ENCODE measurements at places on chromosomes 2 and 18.

GRCh38 chr2:196172951-196173350 lies 1.6 kb upstream of the STK17B start:
- no peak for DNase-seq

DNA sequence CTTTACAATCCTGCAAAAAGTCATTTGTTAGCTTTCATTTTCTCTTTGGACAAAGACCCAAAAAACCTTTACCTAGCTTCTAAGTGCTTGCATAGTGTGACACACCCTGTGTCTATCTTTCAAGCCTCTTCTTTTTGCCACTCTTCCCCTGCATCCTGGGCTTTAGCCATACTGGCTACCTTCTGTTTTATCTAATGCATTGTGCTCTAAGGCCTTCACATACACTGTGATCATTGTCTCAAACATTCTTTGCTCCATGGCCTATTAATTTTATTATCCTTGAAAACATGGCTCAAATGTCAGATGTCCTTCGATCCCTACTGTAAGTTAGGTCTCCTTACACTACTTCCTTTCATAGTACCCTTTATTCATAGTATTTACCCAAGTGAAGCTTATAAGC lies 84.4 kb downstream of the PIK3C3 start:
- no peak for DNase-seq

- no peak for DNase-seq
Observed at GRCh38 chr18:28706397-28706796, 529.5 kb upstream of the CDH2 start.

DNA sequence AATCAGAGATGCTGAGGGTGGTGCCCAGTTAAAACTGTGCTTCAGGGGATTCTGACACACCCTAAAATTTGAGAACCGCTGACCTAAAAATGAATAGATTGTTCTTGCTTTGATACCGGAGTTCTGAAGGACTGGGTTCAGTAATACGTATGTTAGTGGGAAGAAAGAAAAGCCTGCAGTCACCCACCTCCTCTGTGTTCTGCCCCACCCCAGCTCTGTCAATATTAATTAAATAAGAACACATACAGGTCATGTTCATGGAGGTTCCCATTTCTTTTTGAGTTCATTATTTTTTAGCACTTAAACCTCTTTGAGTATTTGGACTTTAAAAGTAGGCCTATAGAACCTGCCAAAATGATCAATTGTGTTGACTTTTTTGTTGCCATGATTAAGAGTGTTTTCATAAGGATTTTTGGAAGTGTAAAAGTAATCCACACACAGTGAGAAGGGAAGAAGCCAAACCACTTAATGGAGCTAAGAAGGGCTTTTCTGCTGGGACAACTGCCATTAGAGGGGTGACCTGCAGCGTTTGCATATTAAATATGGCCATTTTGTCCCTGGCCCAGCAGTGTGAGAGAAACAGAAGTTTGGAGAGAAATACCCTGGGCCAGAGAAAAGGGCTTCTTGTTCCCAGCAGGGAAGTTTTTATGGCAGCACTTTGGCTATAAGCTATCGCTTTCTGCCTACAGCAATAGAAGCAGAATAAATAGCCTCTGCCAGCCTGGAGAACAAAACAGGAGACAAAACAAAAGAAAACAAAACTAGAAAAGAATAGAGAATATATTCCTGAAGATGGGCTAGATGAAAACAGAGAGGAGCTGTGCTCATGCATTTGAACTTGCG lies 80.7 kb upstream of the RNF152 start:
- DNase-seq = no peak

DNA sequence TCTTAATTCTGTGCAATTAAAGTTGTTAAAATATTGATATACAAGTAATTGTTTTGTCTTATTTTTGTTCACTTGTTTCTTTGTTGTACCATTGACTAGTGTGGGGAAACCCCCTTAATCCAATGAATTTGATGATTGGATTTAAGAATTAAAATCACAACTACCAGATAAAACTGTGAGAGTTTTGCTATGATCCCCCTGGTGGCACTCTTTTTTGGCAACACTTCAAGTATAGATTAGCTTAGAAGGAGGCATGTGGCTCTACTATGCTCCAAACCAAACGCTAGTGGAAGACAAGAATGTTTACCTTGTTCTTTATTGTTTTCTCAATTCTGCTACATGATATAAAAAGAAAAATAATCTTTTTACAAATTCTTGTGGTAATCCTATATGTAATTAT lies 477.8 kb upstream of the ETAA1 start:
- no peak for DNase-seq

GRCh38 chr2:98819231-98819766 lies 88.4 kb upstream of the MGAT4A start:
- DNase-seq = no peak

DNA sequence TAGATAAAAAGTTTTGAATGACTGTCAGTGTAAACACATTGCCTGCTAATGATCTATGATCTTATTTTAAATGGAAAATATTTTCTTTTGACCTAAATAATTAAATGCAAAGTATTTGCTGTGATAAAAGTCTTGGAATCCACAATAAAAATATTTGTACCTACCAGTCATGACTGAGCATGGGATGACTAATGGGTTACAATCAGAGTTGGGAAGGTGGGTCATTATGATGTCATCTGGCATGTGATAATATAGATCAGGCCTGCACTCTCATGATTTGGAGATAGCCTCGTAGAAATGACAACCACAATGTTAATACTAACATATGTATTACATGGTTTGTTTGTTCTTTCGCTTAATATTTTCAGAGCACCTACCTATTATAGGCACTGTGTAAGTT lies 848.8 kb upstream of the KLHL29 start:
- DNase-seq = no peak

DNA sequence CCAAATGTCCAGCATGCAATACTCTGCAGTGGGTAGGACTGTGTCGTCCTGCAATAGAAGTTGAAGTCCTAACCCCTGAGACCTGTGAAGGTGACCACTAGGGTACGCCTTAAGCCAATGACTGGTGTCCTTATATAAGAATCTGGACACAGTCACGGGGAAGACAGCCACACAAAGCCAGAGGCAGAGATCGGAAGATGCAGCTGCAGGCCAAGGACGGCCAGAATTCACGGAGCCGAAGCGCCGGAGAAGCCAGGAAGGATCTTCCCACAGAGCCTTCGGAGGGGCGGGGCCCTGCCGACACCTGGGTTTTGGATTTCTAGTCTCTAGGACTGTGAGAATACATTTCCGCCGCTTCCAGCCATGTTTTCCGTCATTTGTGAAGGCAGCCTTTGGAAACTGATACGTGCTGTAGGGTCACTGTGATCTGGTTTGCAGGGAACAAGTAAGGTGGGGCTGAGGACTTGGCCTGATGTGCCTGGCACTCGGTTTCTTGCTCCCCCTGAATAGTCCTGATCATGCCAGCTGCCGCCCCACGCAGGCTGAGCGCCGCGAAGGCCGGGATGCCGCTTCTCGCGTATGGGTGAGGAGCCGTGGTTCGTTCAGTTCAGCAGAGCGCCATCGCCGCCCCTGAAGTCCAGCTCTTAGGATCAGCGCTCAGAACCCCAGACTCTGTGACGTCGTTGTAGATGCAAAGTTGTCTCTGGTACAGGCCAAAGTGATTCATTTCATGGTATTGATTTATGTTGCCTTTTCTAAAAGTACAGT lies 38.7 kb downstream of the PTGR3 start:
- no peak for DNase-seq

DNA sequence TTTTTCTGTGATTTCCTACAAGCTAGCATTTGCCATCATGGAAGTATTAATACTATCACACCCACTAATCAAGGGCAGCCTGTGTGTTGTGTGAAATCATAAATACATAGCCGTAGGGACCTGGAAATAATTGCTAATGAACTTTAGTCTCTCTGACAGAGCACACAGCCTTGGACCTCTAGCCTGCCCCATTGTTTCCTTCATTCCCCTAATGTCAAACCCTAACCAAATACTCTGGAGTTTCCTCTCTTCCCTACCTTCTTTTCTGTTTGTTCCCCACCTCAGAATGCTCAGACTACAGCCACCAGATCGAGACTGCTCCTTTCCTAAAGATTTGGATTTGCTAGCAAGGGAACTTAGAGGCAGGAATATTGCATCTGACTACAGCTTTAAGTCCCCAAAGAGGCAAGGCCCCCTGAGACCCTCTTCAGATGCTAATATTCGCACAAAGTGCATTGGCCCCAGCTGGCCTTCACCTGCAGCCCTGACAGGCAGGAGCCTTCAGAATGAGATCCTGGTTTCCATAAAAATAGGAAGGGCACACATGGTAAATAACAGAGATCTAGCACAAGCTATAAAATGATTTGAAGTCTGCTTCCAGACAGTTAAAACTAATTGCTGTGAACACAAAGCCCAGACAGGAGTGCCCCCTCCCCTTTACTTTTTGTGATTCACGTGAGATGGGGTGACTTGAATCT lies 279.2 kb upstream of the DCC start:
- DNase-seq = no peak

GRCh38 chr18:12637901-12638643 lies 19.8 kb downstream of the SPIRE1 start:
- DNase-seq = no peak

GRCh38 chr2:58098254-58099095 lies 51.9 kb downstream of the VRK2 start:
- DNase-seq = no peak

- DNase-seq = no peak
Observed at GRCh38 chr2:210315015-210315788, at the start of gene MYL1. Gene MYL1 (minus strand): TSS chr2:210315174. CDS start chr2:210315042, 132 bp downstream.

DNA sequence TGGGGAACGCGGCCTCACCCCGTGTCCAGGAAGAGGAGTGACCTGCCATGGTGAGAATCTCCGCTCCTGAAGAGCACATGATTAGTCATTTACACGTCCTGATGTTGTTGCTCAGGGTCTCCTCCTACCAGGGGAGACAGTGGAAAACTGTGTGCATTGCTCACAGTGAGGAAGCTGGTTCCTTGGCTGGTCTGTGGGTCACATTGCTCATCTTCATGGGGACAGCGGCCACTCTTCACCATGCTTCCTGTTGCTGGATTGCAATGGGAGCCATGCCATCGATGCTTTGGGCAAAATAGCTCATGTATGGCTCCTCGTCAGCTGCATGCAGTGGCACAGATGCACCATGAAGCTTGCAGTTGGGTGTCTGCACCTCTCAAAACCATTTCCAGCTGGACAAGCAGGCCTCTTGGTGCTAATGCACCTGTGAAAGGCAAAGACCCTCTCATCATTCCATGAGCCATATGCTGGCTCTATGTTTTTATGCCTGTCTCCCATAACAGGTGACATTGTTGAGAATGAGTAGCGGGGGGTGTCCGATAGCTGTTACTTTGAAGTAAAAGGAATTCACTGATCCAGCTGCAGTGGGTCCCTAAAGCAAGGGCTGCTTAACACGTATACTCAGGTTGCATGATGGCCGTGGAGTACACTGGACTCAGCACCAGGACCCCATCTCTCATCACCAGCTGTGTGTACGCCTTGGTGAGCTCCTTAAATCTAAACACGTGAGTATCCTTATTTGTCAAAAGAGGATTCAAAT lies 135.0 kb upstream of the ALKAL2 start:
- DNase-seq = no peak

GRCh38 chr18:53991202-53991601 lies 233.3 kb downstream of the MBD2 start:
- DNase-seq = no peak

DNA sequence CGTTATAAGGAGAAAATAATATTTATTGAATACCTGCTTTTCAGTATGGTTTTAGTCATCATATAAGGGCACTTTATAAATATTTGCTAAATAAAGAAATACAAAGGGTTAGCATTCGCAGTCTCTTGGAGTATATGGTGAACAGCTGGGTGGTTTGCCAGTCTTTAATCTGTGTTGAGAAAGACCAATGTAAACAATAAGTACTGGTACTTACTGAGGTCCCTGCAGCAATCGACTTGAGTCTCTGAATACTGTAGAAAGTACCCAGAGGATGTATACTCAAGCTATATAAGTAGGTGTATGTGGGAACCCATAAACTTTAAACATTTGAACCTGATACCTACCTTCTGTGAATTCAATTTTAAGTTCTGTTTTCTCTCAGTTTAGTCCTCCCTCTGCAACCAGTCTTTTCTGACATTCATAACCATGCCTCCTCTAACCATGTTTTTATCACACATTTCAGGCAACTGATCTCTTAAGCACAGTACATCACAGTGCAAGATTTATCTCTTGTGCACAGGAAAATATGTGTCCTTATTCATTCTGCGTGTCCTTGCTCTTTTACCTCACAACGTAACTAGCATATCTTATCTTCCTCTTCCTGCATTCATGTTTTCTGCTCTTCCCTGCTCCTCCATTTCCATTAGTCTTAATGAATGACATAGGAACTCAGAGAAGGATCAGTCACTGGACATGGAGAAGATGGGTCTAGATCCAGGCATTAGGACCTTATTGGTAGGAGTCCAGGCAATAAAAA lies 21.7 kb downstream of the C18orf63 start:
- DNase-seq = no peak

DNA sequence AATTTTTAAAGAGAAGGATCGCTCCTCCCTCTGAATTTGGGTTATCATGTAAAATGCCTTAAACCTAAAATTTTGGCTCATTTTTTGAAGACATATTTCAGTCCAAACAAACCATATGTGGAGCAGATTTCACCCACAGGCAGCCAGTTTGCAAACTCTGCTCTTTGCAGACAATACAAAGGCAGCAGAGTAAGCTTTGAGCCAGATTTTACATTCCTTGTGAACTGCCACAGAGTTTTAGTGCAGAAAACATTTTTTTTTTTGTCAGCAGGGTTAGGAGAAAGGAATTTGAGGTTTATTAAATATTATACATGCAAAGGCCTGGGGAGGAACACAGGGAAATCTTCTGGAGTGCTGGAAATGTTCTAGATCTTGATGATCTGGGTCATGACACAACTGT lies 171.9 kb upstream of the FN1 start:
- DNase-seq = no peak

DNA sequence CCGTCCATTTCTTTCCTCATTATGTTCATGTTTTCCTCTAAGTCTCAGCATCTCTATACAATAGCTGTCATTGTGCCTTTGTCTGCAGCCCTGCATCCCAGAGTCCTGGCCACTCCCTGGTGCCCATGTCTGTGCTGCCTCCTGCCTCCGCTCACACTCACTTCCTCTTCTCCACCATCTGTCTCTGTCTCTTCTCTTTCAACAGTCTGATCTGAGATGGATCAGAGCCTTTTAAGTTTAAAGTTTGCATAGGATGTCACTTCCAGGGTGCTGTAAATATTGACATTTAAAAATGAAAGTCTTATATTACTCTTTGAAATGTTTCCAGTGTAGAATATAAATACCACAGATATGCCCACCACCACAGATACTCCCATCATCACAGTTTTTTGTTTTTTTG lies 42.7 kb downstream of the UBE2F start:
- DNase-seq = no peak

GRCh38 chr2:21029519-21029918 lies 14.4 kb downstream of the APOB start:
- DNase-seq = no peak

- DNase-seq = no peak
Observed at GRCh38 chr2:88500691-88501090, 48.2 kb upstream of the FOXI3 start.

DNA sequence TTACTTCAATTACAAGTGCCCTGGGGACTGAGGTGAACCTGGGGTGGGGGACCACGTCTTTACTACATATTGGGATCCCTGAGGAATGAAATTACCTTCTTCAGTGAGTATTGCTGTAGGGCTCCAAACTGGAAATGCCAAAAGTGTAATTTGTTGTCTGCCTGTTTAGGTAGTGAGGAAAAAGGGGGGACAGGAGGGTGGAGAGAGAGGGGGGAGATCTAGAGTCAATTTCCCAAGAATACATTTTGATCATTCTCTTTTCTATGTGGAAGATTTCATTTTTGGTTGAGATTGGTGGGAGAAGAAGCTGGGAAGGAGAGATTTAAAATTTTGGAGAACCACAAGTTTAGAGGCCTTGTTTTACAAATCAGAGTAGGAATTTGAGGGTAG lies 101.1 kb downstream of the SPTBN1 start:
- no peak for DNase-seq

GRCh38 chr2:172063446-172063845 lies 21.9 kb upstream of the DLX1 start:
- DNase-seq = no peak

All from kidney capillary endothelial cell (primary cell).